ENCODE measurements at places on chromosomes 5 and 9.

DNA sequence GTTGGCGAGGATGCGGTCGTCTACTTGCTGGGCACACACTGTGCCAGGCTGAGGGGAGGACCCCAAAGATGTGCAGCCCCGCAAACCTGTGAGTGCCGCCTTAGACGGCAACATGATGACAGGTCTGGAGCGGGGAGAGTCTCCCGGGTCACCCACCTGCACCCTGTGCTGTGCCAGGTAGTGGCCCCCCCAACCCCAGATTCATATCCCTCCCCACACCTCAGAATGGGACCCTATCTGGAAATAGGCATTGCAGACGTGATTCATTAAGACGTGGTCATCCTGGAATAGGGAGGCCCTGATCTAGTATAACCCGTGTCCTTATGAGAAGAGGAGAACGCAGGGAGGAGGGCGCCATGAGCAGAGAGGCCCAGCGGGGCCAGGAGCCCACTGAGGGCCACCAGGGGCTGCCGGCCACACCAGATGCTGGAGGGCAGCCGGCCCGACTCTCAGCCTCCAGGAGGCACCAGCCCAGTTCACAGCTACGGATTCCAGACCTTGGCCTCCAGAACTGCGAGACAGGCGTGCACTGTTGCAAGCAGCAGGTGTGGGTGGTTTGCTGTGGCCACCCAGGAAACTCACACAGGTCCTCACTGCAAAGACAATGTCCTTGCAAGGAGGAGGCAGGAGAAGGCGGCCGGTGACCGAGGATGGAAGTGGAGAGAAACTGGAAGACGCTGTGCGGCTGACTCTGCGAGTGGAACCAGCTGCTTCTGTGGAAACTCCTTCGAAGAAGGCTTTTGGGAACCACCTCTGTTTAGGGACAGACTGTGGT, 131.9 kb upstream of the LPCAT1 start:
- no peak for DNase-seq

GRCh38 chr5:169384661-169385060, 83.7 kb upstream of the SLIT3 start:
- DNase-seq, result no peak

DNA sequence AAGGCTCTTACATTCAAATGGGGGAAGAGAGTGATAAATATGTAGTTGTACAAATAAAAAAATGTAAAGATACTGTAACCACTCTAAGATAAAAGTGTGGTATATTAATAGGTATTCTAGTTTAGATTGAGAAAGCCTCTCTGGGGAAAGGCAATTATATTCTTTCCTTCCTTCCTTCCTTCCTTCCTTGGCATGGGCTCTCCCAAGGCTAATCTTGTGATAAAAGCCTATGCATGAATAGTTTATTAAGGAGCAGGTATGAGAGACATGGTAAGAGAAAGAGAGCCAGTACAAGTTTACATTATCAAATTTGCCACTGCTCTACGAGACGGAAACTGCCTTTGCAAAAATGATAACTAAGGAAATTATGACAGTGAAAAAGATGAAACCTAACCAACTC, 588.8 kb downstream of the PRELID2 start:
- no peak for DNase-seq

DNA sequence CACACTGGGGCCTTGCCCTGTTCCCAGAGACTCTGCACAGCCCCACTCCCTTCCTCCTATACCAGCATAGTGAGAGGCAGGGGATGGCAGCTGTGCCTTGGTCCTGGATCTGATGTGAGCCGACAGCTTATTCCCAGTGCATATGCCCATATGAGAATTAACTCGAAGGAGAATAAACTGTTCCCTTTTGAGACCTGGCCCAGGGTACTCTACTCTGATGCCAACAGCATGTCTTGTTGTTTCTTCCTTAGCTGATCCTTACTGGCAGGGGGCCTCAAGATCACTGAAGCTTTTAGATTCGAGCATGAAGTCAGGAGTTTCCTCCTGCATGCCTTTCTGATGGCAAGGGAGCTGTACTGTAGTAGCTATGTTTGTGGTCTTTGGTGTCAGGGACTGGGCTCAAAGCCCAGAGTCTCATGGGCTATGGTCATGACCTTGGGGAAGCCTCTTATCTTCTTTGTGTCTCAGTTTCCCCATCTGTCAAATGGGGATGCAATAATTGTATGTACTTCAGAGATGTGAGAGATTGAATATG, 57.1 kb downstream of the DOCK2 start:
- no peak for DNase-seq

DNA sequence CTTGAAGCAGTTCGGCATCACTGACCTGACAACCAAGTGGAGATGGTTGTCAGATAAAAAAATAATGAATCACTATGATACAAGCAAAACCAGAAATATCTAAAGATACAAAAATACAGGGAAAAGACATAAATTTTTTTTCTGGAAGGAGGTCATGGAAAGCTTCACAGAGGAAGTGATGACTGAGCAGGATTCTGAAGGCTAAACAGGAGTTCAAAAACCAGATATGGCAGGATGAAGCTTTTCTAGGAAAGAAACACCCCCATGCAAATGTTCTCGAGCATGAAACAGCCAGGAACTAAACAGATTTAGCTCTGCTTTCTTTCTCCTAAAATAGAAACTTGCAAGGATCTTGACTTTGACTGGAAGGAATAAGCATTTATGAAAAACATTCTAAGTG, 60.7 kb upstream of the IFNE start:
- peak; percentile 26 for DNase-seq

DNA sequence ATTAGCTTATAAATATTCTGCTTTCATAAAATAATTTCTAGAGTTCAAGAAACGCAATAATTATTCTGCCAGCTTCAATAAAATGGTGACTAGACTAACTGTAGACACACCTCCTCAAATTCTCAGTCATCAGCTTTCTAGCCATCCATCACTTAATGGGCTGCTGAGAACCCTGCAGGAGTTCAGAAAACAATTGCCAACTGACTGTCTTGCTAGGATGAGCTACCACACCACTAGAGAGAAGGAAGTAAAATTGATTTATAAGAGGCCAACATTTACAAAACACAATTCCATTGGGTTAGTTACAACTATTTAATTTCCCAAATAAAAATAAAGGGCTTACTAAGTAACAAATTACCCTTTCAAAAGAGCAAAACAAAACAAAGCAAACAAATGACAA, 126.5 kb upstream of the PAPPA start:
- DNase-seq, result peak; percentile 32

GRCh38 chr9:134026581-134026980, 1.3 kb downstream of the BRD3OS start:
- DNase-seq, result no peak

- peak; percentile 67 for DNase-seq
Measured at GRCh38 chr5:178145965-178146820, 7.5 kb downstream of the NHP2 start.

GRCh38 chr9:93954434-93955061, 607 bp downstream of the BARX1 start:
- no peak for DNase-seq

GRCh38 chr9:93083592-93084470, 12.2 kb upstream of the CARD19 start:
- no peak for DNase-seq

DNA sequence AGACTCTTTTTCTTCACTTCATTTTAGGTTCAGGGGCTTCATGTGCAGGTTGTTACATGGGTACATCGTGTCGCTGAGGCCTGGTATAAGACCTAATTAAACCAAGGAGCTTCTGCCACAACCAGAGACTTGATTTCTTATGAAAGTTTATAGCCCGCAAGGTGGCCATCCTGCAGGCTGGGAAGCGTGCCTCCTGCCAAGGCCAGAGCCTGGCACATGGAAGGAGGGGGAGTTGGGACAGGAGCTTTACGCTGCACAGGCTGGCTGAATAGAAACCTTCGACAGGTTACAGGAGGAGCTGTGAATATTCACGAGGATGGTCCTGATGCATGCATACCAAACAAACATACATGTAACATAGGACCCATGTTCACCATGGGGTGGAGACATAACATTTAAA, 50.1 kb upstream of the SIMC1 start:
- DNase-seq, result no peak

GRCh38 chr5:137737349-137738131, 1.7 kb upstream of the KLHL3 start:
- peak; percentile 54 for DNase-seq

DNA sequence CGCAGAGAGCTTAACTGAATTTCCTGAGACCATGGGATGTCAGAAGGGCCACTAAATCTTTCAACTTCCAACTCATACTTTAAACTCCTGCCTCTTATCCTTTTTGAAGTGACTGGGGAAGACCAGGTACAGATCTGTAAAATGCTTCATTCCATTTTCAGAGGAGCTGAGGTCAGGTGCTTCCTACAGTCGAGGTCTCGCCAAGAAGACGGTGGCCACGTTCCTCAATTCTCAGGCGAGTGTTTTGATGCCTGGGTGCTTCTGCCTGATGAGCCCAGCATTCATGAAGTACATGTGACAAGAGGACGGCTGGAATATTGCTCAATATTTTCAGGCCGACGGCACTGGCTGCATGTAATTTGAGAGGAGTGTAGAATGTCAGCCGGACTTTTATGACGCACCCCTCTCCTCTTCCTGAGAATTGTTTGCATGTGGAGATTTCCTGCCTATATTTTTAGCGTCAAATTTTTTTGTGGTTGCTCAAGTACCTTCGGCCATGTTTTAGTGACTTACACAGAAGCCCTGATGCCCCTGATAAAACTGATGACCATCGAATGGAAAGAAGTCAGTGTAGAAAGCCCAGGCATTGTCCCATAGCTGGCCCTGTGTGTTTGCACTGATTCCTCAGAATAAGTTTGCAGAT, 38.8 kb upstream of the GLRX start:
- DNase-seq, result peak; percentile 97

DNA sequence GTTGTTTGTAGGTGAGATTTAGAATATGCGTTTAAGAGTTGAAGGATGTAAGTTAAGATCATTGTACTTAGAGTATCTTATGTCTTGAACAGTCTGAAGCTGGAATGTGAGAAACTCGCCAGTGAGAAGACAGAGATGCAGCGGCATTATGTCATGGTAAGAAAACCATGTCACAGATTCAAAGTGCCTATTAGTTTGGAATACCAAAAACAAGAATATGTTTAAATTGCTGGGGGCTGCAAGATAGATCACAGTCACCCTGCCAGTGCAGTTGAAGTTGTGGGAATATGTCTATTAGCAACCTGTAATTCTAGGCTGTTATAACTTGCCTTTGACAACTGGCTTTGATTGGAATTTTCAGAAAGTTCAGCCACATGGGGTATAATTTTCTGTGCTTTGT, 3.0 kb downstream of the TLE4 start:
- DNase-seq, result peak; percentile 65

GRCh38 chr5:148336704-148337435, 1.5 kb downstream of the SPINK9 start:
- no peak for DNase-seq

DNA sequence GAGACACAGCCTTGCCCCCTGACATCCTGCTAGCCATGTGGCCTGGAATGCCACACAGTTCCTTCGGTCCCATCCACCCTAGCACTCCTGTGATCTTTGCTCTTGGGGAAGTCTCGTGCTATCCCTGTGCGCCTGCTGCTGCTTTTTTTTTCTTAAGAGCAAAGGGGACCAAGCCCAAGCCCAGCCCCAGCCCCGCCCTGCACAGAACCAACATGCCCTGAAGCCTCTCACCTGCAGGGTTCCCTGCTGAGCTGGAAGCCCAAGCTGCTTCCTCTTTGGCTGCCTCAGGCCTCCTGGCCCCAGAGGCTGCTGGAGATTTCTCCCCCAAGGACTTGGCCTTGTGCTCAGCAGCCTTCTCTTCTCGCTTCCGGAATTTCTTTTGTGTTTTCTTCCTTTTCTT, 1.8 kb downstream of the SURF6 start:
- DNase-seq, result no peak

GRCh38 chr9:33154371-33154770, 12.8 kb downstream of the B4GALT1 start:
- DNase-seq, result no peak

GRCh38 chr5:125597338-125597737, 825.9 kb upstream of the GRAMD2B start:
- DNase-seq, result peak; percentile 63

DNA sequence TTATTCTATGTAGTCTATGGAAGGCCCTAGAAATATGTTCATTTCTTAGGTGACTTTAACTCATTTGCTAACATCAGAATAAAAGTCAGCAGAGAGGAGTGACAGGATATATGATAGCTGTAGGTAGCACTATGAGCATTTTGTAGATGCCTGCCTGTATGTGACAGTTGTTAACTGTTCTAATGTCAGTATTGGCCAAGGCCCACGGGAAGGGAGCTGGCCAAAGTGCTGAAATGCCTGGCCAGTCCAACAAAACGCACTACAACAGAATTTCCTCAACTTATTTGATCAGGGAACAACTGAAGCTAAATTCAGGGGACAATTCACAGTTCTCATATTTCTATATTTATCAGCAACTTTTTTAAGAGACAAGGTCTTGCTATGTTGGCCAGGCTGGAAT, 20.8 kb downstream of the SV2C start:
- DNase-seq, result peak; percentile 35

GRCh38 chr5:161273410-161273809, 273.1 kb downstream of the GABRB2 start:
- no peak for DNase-seq

GRCh38 chr5:74885170-74885569, 19.0 kb upstream of the FAM169A start:
- no peak for DNase-seq

DNA sequence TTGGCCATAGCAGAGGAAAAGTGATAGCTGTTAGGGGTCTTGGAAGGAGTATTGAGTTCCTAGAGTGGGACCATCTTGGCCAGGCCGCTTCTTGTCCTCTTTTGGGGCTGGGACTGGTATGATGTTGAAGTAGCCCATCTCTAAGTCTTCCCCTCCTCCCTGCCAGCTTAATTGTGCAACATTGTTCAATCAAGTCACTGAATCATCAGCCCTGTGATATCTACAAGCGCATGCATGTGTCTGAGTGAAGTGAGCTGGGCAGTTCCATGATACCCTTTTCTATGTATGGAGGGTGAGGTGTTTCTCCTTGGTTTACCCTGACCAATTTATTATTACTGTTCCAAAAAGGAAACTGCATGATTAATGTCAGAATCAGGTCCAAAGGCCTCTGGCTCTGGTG, 112.2 kb downstream of the C9orf152 start:
- DNase-seq, result peak; percentile 84

GRCh38 chr9:74728176-74728575, 159.5 kb downstream of the TRPM6 start:
- no peak for DNase-seq

DNA sequence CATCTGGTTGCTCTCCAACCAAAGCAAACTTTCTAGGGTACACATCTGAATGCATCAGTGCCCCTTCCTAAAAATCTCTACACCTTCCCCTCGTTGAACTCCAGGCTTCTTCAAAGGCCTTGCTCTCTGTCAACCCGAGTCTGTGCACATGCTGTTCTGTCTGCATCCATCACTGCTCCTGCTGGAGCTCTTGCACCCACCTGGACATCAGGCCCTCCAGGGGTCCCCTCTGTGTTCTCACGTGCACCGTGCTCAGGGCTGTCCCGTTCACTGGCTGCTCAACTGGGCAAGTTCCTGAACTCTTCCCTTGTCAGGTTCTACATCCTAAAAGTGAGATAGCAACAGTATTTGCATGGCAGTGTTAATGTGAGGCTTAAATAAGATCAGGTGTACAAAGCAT, 62.7 kb upstream of the ANGPTL2 start:
- DNase-seq, result no peak

DNA sequence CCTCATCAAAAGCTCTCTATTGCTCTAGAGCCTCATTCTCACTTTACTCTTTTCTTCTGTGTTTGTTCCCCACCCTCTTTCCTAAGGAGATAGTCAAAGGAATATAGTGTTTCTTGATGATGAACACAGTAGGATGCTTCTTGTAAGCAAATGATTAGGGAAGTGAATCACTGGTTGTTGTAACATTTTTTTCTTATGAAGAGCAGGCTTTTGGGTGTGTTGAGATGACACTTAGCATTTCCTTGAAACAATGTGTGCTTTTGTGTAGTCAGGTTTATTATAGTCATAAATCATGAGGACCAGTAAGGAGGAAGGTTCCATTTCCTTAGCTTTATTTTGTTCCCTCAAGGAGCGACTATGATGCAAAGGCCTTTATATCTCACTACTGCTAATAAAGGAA, 1991.3 kb upstream of the C9orf72 start:
- DNase-seq, result no peak

Measured in GM23248 (cell line).